ENCODE measurements at places on chromosomes 2 and 18.

DNA sequence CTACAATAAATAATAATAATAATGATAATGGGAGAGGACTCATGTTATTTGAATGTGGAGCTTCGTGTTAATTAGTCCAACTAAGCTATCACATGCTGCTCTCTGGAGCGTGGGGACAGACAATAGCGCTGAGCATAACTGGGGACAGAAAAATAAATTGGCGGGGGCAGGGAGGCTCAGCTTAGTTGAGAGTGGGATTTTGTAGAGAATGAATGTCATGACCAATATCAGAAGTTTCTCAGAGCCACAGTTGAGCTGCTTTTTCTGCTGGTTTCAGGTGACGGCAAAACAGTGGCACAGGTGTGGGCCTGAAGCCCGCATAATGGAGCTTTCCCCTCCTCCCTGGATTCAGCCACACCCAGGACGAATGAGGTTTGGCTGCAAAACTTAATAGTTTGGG lies 111.1 kb upstream of the CAB39 start:
- no peak for DNase-seq

- DNase-seq: no peak
These were observed 62.7 kb downstream of the MEIS1 start for GRCh38 chr2:66497431-66498288.

DNA sequence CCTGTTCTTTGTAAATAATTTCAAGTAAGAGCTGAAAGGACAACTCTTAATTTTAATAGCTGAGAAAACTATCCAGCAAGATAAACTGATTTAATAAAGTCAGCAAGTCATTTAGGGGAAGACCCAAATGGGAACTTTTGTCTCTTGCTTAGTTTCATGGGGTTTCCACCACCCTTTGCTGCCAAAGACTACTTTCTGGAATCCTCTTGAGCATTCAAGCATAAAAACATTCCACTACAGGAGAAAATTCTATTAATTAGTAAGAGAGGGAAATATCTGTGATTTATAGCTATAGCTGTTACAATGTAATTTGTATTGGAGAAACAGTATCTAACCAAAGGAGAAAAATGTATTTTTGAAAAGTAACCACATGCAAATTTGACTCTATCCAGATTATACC lies 20.6 kb downstream of the EFEMP1 start:
- DNase-seq: no peak

DNA sequence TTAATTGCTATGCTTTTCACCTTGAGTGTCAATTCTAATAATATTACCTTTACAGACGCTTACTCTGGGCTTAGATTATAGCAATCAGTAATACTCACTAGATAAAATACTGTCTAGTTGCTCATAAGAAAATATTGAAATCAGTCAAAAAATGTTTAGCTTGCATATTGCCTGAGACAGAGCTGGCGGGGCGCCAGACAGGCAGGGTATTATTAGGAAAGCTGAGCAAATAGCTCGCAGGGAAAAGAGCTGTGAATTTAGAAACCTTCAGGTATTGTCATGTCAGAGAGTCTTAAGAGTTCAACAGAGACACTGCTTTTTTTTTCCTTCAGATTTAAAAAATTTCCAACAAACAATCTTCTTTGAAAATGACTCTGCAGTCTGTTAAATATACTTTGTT lies 118.4 kb downstream of the MEIS1 start:
- no peak for DNase-seq

DNA sequence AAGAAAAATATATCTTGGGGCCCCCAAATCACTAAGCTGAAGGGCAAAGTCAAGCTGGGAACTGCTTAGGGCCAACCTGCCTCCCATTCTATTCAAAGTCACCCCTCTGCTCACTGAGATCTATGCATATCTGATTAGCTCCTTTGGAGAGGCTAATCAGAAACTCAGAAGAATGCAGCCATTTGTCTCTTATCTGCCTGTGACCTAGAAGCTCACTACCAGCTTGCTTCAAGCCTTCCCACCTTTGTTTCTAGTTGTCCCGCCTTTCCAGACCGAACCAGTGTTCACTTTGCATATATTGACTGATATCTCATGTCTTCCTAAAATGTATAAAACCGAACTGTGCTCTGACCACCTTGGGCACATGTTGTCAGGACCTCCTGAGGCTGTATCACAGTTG lies 479.4 kb downstream of the METTL4 start:
- DNase-seq: no peak

DNA sequence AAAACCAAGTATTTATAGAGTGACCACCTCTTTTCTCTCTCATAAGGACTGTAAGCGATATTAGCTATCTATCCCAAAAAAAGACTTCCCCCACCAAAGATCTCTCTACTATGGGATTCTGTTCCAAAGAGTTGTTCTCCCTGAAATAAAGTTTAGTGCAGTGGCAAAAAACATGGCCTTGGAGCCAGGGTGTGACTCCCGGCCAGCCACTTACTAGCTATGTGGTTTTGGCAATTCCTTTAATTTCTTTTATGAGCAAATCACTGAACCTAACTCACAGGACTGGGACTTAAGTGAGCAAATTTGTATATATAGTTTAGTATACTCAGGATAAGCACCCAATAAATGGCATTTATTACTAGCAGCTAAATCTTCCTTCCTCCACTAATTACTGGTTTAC lies 42.6 kb downstream of the SESTD1 start:
- no peak for DNase-seq

DNA sequence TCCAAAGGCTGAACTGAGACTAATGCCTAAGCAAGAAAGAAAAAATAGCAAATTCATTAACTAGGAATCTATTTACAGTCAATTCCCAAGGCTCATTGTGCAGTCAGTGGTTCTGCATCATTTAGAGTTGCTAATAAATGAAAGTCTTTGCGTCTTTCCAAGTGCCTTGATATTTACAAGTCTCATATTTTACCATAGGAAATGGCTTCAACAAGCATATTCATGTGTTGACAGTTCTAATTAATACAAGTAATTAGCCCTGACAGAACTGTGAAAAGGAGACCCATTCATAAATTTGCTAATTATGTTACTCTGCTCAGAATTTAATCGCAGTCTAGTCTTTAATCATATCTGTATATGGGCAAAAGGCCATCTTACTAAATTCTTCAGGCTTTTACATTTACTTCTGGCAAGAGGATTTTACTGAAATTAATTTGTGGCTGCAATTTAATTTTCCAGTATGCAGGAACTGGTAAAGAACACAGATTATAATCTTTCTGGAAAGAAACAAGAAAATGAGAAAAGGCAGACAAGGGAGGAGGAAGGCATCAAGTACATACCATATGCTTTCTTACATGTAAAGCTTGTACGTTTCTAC lies 126.4 kb downstream of the RHBDD1 start:
- DNase-seq: no peak

GRCh38 chr2:74817304-74817675 lies 16.6 kb upstream of the HK2 start:
- no peak for DNase-seq

- DNase-seq: no peak
These were observed 132.8 kb downstream of the THADA start for GRCh38 chr2:43462866-43463641.

DNA sequence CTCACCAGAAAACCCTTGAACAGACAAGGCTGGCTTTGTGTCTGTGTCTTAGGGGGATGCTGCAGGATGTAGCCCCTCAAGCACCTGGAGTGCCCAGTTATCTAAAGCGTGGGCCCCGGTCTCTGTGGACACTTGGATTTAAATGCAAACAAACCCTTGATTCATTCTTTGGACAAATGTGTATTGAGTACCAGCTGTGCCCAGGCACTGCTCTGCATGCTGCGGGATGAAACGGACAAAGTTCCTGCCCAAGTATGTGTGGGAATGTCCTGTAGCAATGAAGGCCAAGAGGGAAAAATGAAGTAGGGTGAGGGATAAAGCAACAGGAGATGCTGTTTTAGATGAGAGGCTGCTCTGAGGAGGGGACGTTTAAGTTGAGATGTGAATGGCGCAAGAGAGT lies 53.9 kb downstream of the BOLA3 start:
- DNase-seq: no peak

- DNase-seq: no peak
These were observed 102.5 kb downstream of the ATL2 start for GRCh38 chr2:38274286-38275276.

DNA sequence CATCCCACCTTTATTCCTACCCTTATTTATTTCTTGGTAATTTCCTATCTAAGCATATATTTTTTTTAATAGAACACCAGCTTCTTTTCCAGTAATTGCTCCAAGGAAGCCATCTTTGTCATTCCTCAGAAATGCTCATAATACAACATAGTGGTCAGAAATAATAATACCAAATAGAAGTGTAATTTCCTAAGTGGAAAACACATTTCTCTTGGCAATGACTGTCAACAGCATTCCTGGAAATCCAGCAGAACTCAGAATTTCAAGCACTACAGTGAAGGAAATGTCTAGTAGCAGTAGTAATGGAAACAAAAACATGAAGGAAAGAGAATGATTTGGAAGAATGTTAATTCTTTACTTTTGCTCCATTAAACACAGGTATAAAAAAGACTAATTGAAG lies 56.6 kb downstream of the GDF7 start:
- DNase-seq: no peak

DNA sequence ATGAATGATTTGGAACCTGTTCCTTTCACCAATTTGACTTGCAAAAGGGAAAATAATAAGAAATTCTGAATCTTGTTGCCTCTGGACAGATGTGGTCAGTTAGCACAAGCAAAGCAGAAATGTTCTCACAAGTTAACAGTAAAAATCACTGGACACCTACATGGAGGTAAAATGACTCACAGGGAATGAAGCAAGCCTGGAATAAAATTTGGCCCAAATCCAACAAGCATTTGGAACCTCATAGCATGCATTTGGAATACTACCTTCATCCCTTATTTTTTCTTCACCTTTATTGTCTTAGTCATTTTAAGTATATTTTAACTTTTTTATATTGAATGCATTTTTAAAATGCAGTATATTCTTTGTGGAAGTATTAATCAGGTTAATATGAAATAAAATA lies 602.9 kb downstream of the ARHGAP15 start:
- DNase-seq: no peak

GRCh38 chr2:60818272-60818671 lies 62.2 kb downstream of the PAPOLG start:
- DNase-seq: no peak

DNA sequence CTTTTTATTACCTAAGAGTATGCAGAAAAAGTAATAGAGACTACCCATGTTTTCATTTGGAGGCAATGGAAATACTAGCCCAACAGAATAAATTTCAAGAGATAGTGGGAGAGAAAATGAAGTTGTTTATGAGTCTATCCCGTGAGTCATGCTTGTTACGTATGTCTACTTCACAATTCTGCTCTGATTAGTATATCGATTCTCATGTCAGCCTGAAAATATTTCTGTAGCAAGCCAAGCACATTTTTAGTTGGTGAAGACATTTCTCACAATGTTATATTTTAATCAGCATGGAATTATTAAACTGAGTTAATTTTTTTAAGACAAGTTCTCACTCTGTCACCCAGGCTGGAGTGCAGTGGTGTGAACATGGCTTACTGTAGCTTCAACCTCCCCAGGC lies 346.1 kb downstream of the RPRM start:
- no peak for DNase-seq

GRCh38 chr18:8667846-8668245 lies 37.5 kb upstream of the MTCL1 start:
- DNase-seq: no peak

DNA sequence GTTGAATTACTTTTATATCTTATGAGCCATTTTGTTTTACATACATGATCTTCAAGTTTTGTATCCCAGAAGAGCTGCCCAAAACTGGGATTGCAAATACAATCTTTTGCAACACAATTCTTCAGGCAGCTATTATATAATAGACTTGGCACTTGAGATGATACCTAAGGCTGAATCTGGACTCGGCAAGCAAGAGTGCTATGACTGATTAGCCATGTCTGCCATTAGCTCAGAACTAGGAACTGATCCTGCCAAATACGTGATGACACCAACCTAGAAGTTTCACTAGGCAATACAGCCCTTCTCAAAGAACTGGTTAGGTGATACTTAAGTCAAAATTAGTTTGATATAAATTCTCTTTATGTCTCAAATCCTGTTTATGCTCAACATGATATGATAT lies 619.6 kb downstream of the CPS1 start:
- no peak for DNase-seq

GRCh38 chr2:72893594-72894319 lies 6.5 kb downstream of the SPR start:
- no peak for DNase-seq

- no peak for DNase-seq
These were observed 25.6 kb upstream of the RPE start for GRCh38 chr2:209976698-209977385.

DNA sequence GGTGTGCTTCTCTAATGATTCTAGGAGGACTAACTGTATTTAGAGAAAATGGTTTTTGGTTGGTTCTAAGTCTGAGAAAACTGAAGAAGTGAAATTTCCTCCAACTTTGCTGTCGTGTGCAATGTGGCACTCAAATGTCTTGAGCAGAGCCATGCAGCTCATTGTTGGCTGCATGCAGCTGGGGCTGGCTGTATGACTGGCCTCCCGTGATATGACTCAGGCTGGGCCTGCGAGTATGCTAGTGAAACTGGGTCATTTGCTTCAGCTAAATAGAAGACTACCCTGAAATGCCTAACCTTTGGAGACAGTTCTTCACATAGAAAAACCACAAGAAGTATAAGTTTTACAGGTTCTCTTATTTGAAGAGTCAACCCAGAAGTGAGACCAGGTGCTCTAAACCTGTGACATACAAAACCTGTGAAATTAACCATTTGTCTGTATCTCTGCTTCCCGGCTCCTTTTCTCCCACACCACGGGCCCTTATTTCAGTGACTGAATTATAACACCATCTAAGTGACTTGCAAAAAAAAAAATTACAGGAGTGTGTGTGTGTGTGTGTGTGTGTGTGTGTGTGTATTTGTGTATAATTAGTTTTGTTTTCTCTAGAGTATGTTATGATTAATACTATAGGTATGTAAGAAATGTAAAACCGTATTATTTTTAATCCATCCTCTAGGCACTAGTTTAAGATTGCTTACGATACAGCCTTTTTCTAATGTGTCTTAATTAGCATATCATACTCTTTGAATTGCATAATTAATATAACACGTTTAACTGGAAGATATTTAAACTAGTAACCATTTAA lies 15.9 kb downstream of the POLI start:
- peak; percentile 50 for DNase-seq

DNA sequence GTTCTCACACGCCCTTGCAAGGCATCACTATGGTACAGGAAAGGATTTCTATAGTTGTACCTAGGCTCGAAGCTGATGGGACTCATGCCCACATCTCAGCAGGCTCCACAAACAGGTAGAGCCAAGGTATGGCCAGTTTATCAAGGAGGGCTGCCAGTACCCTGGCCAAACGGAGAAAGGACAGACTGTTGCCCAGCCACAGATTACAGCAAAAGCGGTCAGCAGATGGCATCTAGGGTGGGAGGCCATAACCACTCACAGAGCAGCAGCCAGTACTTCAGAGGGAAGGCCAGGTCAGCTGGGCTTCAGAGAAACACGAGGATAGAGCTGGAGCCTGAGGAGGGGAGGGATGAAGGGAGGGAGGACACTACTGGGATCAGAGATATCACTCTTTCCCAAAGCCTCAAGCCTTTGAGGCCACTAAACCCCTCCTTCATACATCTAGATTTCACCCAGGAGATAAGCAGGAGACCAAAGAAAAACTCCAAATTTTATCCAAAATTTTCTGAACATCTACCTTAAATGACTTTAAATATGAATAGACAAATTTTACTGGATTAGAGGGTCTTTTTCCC lies 904.2 kb upstream of the NXPH2 start:
- DNase-seq: no peak
